ENCODE measurements at places on chromosomes 12 and 14.

- no peak for DNase-seq
Observed at GRCh38 chr14:102943979-102944378, 21.5 kb downstream of the AMN start.

DNA sequence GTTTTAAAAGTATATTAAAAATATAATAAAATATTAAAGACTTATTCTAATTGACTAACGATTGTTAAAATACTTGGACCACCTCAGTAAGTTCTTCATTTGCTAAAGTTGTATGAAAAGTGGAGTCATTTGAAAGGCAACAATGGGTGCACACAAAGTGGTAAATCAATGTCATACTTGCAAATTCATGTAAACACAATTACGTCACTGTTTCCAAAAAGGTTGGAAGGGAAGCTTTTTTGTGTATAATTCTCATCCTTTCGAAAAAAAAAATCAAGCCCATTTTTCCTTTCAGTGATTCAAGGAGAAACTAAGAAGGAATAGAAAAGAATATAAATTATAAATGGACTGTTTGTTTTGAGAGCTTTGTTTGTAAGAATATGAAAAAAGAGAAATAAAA lies 166.2 kb downstream of the PIK3C2G start:
- no peak for DNase-seq

DNA sequence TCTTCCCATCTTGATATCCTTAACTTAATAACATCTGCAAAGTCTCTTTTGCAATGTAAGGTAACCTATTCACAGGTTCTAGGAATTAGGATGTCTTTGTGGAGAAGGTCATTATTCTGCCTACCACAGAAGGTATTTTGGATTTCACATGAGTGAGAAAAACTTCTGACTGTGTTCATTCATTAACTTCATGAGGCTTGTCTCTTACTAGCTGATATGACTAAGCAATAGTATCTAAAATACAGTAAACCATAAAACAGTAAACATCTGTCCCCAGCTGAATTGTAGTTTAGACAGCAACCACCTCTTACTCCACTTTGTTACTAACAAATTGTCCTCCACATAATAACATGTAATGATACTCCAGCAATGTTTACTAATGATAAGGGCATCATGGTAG lies 198.1 kb downstream of the SEC23A start:
- DNase-seq = no peak

DNA sequence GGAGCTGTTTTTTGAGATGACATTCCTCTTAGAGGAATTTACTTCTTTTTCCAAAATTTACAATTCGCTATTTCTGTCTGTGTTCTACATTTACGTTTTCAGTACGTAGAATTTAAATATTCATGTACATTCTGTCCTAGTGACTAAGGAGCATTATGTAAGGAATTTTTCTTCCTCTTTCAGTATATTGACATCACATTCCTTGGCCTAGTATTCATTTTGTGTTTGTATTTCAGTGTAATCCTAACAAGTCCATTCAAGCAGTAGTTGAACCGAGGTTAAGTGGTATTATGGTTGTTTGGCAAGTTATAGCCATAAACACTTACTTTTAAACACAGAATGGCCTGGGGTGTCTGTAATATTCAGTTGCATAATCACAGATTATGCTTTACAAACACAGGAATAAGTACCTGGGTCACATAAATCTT lies 465.2 kb downstream of the PCNX1 start:
- no peak for DNase-seq

DNA sequence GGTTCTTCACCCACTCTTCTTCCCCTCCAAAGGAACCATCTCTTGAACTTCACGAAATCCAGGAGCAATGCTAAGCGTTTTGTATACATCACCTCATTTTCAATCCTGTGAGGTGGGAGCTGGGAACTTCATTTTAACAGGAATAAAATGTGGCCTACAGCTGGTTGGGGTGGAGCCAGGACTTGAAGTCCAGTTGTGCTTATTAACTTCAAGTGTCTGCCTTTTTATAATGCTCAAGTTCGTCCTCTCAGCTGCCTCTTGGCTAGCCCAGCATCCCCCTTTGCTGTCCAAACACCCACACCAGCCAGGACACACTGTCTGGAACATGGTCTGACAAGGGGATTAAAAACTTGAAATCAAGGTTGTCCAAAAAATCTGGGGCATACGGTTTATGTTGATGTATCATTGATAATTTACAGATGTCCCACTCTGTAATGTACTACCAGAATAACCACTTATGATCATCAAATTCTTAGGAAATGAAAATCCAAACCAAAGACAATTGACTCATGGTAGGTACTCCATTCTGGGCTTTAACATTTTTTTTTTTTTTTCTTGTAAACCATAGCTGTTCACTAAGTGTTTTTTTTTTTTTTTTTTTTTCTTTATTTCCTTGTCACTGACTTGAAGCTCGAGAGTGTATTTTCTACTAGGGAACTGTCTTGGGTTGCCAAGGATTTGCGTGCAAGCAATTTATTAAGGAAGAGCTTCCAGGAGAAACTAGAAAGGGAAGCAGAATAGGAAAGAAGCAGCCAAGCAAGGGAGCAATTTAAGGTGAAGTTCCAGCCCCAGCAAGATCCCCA lies 252.3 kb downstream of the EFCAB11 start:
- DNase-seq = no peak

DNA sequence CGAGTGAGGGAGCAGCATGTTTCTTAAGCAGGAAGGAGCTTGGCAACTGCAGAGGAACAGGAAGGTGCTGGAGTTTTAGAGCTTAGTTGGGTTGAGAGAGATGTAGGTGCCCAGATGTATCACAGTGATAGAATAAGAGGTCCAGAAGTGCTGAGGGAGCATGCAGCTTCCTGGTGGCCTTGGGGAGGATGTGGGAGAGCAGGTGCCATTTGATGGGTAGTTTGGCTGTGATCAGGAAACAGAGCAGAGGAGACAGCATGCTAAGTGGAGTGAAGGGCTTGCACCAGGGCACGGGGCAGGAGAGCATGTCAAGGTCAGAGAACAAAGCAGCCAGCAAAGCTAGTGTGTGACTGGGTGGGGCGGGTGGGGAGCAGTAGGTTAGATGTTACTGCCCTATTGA lies 74.8 kb downstream of the PAPOLA start:
- DNase-seq = no peak

DNA sequence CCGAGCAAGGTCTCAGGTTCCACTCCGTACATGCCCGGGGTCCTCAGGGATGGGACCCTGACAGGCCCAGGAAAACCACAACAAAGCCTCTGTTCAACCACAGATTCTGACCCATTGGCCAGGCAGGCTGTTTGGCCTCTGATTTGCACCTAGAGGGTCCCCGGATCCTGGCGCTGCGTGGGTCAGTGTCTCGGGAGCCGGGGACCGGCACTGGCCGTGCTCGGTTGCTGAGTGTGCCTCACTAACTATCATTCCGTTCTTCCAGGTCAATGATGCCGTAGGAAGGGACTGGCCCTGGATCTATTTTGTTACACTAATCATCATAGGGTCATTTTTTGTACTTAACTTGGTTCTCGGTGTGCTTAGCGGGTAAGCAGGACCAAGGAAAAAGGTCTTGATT lies 290.2 kb upstream of the FKBP4 start:
- DNase-seq = no peak
